ENCODE measurements at places on chromosomes 7 and 10. TPM values are rescaled to one million over a fixed set of nuclear protein-coding genes. Genes with fewer than 3 reads are reported as not detected.
A peak's percentile ranks its signal among the peaks of the same experiment; 100 is the strongest.

The HMX3 gene
- total RNA-seq, result not detected

The ZNF277 gene
- total RNA-seq, result 30.9 TPM

The FFAR4 gene
- total RNA-seq, result 0.68 TPM

- ATAC-seq, result no peak
Measured at GRCh38 chr10:80139265-80139664, 6.7 kb downstream of the PLAC9 start.

DNA sequence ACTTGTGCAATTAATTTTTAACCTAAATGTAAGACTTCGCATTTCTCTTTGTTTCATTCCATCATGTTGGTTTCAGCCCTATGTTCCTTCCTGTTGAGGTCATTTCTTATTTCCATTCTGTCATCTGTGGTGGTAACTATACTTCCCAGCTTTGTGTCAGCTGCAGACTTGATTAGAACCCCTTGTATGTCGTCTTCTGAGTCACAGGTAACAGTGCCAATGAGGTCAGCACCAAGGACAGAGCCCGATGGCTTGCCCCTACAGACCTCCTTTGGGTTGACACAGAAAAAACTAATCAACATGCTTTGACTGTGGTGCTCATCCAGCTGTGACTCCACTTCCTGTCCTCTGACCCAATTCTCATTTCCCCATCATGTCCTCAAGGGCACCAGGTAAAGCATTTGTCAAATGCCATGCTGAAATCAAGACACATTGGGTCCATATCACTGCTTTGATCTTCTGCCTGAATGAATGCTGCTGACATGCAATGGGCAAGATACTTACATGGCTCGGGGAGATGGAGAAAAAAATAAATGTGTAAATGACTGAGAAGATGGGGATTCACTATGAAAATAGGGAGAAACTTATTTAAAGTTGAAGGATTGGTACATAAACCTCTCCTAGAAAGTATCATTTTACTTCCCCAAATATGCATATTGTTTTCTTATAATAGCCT, 25.6 kb upstream of the CRTAC1 start:
- no peak for ATAC-seq

GRCh38 chr10:437698-438490, 251.6 kb downstream of the DIP2C start:
- ATAC-seq, result no peak

DNA sequence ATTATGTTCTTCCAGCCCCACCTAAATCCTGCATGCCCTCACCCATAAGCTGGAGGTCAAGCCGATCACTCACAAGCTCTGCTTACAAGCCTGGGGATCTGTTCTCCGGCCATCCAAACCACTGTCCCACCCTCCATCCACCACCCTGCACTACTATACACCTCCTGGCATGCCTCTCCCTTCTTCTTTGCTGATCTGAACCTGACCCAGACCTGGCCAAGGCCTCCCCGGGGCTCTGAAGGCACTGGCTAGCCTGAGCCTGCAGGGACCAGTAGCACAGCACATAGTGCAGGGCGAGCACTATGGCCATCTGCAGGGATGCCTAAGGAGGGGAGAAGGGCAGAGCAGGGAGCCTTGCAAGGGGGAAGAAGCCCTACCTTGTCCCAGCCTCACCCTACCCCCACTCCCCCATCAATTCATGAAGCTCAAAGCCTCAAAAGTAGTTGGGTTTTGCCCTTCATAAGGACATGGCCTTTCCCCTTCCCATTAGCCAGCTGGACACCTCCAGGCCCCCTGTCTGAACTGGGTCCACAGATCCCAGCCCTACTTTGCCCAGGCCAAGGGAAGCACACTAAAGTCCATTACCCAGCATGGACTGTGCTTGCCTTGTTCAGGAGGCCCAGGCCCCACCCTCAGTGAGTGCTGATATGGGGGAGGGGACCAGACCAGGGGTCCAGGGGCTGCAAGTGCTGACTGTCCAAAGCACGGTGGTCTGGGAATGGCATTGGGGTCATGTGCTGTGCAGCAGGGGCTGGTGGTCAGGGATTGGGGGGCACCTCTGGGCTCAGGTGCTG, 29.6 kb downstream of the CHAT start:
- no peak for ATAC-seq

GRCh38 chr10:23197416-23197861, 5.3 kb downstream of the PTF1A start:
- ATAC-seq, result no peak

- ATAC-seq, result no peak
Measured at GRCh38 chr7:91135300-91135699, 128.9 kb upstream of the FZD1 start.

- ATAC-seq, result no peak
Measured at GRCh38 chr10:104199567-104199966, 32.6 kb downstream of the CFAP43 start.

- ATAC-seq, result no peak
Measured at GRCh38 chr7:86708031-86708680, 64.4 kb downstream of the GRM3 start.

DNA sequence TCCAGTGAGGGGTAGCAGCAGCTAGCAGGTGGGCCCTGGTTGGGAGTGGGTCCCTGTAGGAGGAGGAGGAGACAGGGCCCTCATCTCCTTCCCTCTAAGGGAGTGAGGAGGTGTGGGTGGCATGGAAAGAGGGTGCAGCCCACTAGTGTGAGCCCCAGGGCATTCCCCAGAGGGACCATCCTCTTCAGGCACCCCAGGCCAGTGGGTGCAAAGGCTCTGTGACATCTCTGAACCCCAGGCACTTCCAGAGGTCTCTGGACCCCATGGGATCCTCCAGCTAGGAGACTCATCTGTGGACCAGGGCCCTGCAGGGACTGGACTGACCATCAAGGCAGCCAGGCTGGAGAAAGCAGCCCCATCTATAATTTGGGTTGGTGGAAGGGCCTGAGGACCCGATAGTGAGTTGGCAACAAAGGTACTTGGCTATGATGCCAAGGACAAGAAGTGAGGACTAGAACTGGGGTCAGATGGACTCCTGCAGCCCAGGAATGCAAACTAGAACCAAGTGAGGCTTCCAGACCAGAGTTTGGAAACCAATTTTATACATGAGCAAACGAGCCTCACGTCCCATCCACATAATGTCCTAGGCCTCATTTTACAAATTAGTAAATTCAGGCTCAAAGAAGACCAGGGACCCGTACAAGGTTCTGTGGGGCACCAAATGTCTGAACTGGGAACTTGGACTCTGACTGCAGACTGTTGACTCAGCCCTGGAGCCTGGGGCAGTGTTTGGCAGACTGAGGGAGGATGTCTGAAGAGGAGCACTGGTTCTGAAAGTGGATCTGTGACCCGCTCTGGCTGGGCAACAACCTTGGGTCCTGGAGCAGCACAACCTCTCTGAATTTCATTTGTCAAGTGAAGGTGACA, 1.4 kb upstream of the VSTM4 start:
- no peak for ATAC-seq

GRCh38 chr7:150663802-150664494, 21.6 kb upstream of the GIMAP2 start:
- no peak for ATAC-seq

DNA sequence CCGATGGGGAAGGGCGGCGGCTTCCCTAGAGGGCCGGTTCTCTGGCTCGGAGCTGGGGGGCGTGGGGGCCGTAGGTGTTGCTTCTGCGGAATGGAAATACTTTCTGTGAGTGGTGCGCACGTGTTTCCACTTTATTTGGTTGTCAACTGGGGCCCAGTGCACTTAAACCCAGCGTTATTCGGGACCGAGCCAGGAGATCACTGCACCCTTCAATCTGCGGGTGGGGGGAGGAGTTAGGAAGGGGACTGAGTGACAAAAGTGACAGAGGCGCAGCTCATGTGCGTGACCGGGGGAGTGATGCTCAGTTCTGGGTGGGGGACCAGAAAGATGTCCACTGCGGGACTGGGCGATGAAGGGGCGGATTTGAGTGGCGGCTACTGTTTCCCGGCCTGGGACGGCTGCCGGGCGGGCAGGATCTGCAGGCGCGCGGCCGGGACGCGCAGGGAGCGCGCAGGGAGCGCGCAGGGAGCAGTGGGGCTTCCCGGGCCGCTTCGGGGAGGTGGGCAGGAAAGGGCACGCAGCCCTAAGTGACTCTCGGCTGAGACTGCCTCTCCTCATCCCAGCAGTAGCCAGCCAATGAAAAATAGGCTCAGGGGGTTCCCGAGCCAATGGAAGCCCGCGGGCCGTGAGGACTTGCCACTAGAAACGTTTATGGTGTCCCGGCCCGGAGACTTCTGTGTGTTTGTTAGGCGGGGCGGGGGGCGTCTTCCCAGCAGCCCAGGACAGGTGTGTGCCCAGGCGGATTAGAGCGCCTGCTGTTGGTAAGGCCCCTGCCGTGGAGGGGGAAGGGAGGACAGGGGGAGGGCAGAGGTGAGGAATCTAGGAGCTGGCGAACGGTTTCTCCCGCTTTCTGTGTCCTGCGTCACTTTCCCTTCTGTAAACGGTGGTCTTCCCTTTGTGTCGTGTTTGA, 54.3 kb upstream of the KDM7A start:
- peak; percentile 90 for ATAC-seq

GRCh38 chr10:93072713-93073538, 767 bp upstream of the CYP26A1 start:
- ATAC-seq, result no peak
